ENCODE measurements at places on chromosomes 7 and 10.

GRCh38 chr7:20238754-20239324 lies 21.7 kb upstream of the MACC1 start:
- DNase-seq: no peak

GRCh38 chr7:150487625-150488024 lies 27.0 kb upstream of the GIMAP7 start:
- DNase-seq: no peak

DNA sequence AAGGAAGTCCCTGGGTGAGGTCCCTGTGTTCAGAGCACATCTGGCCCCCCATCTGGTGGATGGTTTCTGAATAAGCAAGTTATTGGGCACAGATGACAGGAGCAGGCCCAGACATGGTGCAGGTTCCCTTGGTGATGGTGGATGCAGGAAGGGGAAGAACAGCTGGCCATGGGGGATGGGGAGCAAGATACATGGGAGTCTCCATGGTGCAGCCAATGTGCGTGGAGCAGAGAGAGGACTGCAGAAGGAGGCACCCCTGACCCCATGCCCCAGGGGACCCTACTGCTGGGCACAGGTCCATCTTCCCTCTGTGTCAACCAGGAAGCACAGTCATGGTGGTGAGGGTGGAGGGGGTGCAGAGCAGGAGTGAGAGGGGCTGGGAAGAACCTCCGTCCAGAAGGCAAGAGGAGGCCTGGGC lies 43.8 kb upstream of the RABGEF1 start:
- DNase-seq: no peak

- DNase-seq: no peak
Measured at GRCh38 chr10:58585435-58585834, 72.8 kb downstream of the BICC1 start.

DNA sequence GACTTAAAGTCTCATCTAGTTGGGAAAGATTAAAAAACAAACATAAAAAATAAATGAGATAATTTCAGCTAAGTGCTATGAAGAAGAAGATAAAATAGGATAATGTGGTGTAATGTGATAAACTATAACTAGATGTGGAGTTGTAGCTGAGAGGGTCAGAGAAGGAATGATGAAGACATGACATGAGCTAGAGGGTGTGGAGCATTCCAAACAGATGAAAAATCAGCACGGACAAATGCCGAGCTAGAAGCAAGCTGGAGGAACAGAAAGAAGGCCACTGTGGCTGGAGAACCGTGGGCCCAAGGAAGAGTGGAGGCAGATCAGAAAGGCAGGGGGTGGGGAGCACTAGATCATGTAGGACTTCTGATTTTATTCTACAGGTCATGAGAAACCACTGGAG lies 70.6 kb downstream of the CDK6 start:
- DNase-seq: no peak

- DNase-seq: no peak
Measured at GRCh38 chr10:114806562-114807391, 14.8 kb upstream of the FHIP2A start.

DNA sequence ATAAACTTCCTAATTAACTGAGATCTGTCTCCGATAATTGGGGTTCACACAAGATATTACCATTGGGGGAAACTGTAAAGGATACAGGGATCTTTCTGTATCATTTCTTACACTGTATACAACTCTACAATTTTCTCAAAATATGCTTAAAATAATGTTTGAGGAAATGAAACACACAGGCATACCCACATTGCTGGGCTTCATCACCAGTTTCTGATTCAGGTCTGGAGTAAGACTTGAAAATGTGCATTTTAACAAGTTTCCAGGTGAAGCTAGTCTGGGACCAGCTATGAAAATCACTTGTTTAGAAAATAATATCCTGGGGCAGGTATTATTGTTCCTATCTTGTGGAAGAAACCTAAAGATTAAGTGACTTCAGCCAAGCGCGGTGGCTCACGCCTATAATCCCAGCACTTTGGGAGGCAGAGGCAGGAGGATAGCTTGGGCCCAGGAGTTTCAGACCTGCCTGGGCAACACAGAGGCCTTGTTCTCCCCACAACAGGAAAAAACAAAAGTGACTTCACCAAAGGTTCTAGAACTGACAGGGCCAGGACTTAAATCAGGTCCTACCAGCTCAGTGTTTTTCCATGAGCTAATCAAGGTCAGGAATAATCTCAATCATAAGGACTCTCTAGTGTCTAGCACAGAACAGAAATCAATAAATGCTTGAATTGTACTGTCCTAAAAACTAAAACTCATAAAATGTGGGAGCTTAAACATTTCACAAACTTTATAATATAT lies 12.6 kb downstream of the TOMM7 start:
- no peak for DNase-seq

GRCh38 chr10:81021428-81022129 lies 483.9 kb downstream of the SH2D4B start:
- DNase-seq: no peak

DNA sequence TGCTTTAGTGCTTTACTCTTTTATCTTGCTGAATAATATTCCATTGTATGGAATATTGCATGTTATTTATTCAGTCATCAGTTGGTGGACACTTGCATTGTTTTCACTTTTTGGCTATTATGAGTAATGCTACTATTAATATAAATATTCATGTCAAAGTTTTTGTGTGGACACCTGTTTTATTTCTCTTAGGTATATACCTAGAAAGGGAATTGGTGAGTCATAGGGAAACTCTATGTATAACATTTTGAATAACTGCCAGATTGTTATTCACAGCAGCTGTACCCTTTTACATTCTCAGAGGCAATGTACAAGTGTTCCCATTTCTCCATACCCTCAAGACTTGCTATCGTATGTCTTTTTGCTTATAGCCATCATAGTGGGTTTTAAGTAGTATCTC lies 268.7 kb downstream of the SEMA3A start:
- no peak for DNase-seq

DNA sequence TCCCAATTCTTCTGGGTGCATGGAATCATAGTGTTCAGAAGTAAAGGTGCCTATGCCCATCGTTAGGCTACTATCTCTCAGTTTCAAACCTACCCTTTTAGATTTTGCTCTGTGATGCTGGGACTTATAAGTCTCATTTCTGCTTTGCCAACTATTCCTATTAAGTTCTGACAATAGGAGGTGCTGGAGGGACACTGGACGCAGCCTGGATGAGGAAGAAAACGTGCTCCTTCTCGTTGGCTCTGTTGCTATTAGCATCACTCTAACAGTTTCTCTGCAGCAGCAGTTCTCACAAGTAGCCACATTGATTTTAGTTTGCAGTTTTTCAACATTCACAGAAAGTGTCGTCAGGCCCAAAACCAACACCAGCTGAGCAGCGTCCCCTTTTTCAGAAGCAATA lies 72.4 kb downstream of the ABCC2 start:
- DNase-seq: no peak

DNA sequence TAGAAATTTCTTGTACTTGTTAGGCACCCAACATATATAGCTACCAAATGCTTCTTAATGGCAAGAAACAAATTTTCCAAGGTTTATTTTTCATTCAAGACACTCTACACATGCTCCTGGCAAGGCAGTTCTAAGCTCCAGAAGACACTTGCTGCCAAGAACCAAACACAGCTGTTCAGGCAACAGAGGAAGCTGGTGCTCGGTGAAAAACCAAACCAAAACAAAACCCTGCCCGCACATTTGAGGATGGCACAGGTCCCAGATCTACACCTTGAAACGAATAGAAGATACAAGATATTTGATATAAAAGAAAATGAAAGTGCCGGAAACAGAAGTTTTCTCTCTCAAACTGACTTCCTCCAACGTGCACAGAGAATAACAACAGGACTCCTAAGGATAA lies 4.9 kb upstream of the DNTT start:
- DNase-seq: no peak

- DNase-seq: no peak
Measured at GRCh38 chr10:60480865-60481563, 91.3 kb upstream of the ANK3 start.

GRCh38 chr10:30542001-30542894 lies 87.3 kb downstream of the LYZL2 start:
- no peak for DNase-seq

- no peak for DNase-seq
Measured at GRCh38 chr7:93779115-93779514, 111.4 kb downstream of the TFPI2 start.

GRCh38 chr10:73910401-73910763 lies 550 bp upstream of the PLAU start:
- DNase-seq: peak; percentile 49

GRCh38 chr10:133124357-133125211 lies 35.4 kb upstream of the KNDC1 start:
- no peak for DNase-seq

DNA sequence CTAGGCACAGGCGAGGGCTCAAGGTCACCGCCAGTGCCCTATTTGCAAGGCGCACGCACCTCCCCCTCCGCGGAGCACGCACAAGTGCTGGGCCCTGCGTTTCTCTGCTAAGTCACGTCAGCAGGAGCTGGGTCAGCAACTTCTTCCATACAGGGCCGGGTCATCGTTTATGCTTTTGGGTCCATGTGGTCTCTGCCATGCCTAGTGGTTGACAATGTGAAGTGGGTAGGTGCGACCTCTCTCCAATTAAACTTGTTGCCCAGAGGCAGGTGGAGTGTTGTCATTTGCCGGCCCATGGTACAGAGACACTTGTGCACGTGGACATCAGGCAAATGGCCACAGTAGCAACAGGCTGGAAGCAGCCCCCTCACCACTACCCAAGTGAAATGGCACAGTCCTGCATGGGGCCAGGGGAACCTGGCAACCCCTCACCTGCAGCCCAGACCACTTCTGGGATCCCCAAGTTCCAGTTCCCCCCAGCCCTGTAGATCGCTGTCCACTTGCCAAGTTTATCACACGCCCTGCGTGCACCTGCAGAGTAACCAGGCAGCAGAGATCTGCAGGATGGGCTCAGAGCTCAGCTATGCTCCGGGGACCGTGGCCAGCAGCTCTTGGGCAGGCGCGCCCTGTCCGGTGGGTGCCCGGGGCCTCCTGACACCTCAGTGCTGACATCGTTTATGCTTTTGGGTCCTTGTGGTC lies 86.1 kb upstream of the PPP2R2D start:
- peak; percentile 31 for DNase-seq

- no peak for DNase-seq
Measured at GRCh38 chr10:10967029-10967428, 50.6 kb upstream of the CELF2 start.

DNA sequence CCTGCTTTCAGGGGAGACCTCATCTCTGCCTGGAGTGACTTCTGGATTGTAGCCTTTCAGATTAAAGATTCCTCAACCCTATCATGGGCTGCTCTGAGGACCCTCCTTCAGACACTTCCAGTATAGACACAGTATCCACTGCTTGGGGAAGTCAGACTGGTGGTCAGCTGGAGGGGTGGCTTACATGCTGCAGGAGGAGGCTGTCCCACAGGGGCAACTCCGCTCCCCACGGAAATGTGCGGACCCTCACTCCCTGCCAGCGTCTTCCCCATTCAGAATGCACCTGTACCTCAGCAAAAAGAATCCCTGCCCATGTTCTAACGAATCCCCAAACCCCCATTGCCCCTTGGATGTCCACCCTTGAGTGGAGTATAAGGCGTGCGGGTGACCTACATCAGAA lies 95.5 kb downstream of the DOCK4 start:
- no peak for DNase-seq

DNA sequence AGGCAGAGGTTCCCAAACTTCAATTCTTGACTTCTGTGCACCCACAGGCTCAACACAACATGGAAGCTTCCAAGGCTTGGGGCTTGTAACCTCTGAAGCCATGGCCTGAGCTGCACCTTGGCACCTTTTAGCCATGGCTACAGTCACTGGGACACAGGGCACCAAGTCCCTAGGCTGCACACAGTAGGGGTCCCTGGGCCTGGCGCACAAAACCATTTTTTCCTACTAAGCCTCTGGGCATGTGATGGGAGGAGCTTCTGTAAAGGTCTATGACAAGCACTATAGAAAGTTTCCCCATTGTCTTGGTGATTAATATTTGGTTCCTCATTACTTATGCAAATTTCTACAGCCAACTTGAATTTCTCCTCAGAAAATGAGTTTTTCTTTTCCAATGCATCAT lies 420.9 kb upstream of the GRM3 start:
- DNase-seq: no peak

GRCh38 chr7:148571381-148571780 lies 19.2 kb upstream of the C7orf33 start:
- DNase-seq: no peak

GRCh38 chr10:86091216-86091615 lies 275.4 kb downstream of the GRID1 start:
- peak; percentile 23 for DNase-seq

GRCh38 chr10:63689768-63690167 lies 168.6 kb downstream of the REEP3 start:
- DNase-seq: no peak

GRCh38 chr10:77602913-77603533 lies 34.6 kb downstream of the KCNMA1 start:
- no peak for DNase-seq

- no peak for DNase-seq
Measured at GRCh38 chr7:86947929-86948328, 111.5 kb downstream of the ELAPOR2 start.

DNA sequence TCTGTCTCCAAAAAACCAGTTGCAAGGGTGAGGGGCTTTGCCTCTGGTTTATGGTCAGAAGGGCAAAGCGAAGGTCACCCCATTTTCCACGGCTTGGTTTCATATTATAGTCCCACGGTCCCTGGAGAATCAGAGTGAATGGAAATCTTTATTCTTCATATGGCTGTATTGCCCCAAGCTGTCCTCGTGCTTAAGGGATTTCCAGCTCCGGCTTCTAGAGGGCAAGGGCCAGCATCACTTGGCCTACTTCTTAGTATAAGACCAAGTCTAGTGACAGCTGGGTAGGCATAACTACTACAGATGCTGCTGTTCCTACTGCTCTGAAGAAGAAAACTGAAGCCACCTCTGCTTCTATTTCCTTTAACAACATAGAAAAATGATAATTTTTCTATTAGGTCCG lies 63.2 kb downstream of the PARP12 start:
- no peak for DNase-seq

GRCh38 chr10:106819490-106819889 lies 345.0 kb downstream of the SORCS1 start:
- DNase-seq: no peak

DNA sequence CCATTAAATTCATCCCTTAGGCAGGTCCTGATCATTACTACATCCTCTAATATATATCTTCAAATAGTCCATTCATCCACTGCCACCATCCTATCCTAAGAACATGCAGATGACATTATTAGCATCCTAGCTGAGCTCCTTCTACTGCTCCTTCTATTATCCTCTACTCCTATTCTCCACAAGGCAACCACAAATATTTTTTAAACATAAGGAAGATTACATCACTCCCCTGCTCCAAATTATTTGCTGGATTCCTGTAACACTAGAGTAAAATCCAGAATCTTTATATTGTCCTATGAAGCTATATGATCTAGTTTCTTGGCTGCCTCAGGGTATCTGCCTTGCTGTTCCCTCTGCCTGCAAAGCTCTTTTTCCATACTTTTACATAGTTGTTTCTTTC lies 176.3 kb upstream of the SLC26A5 start:
- DNase-seq: no peak

Data from activated CD8-positive, alpha-beta memory T cell treated with anti-CD3 and anti-CD28 coated beads, Interleukin-2, amount 10 ng/mL, durations not matched to agents 7 days and 5 days (primary cell).